Left hindlimb (tissue), 1 donor: ENCODE measurements at places on chromosomes 2 and 18.

DNA sequence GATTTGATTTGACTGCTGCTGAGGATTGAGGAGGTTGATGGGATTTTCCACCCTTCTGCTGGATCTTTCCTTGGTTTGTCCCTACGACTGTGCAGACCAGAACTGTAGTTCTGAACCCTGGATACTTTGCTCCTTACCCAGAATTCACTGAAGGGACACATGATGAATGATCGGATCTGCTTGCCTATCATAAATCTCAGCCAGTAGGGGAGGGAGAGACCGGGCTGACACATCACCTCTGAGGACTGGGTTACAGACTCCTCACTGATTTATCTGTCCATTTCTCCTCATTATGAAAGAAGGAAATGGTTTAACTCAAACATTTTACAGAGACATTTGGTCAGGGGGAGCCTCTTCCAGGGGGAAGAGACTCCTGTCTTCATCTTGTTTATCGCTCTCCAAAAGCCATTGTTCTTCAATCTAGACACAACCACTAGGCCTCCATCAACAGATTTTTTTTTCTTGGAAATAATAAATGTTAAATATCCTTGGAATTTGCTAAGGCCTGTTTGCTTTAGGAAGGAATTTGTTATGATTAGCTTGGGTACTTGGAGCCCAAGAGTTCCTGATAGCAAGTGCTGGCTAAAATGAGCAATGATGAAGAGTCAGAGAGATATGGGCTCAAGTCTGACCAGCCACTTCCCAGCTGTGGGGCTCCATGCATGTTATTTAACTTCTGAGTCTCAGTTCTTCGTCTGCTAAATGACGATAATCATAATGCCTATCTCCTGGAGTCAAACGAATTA, 925.5 kb downstream of the SLC4A3 start:
- no peak for DNase-seq

DNA sequence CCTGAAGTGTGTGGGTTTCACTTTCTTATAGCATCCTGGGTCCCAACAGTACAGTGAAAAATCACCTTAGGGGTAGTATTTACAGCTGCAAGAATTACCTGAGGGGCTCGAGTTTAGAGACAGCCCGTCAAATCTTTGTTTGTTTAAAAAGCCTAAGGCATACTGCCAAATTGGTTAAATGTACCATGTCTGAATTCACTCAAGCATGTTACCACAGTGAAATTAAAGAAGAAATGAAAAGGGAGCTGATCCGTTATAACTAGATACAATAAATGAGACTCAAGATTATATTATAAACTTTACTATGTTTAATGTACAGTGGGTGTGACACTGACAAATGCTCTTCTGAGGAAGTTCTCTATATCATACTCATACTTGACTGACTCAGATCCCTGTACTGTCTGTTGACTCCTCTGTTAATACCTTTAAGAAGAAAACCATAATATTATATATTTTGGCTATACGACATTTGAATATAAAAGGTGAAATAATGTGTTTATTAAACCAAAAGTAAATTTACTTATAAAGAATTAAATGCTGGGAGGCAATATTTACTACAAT, 107.3 kb downstream of the TMEFF2 start:
- DNase-seq: no peak

GRCh38 chr2:40103590-40103989, 324.5 kb upstream of the THUMPD2 start:
- DNase-seq: no peak

DNA sequence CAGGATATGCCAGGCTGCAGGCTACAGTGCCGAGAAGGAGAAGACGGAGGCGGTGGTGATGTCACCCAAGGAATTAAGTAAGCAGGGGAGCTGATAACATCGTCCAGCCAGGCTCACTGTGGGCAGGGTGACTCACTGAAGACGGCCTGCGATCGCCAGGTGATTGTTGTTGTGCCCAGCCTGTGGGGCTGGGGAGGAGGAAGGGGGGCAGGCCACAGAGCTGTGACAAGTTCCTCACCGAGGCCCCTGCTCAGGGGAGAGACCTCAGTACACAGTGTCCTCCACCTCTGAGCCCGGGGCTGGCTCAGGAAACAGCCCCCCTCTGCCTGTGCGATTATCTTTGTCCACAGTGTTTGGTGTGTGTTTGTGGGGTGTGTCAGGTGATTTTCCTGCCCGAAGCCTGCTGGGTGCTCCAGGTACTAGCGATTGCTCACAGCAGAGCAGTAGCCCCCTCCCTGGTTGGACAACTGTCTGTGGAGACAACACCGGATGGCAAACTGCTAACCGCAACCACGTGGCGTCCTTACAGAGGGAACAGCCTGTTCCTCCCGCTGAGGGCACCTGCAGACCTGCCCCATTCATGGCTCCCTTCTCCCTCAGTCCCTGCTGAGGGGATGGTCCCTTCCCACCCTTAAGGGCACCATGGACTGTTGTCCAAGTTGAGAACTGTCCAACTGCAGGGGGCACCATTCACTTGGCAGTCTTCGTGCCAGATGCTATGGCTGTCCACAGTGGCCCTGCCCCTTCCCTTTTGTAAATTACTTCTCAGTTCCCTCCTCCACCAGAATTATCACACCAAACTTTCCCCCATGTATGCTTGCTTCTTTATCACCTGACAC, 95.1 kb downstream of the ZFP36L2 start:
- peak; percentile 44 for DNase-seq

DNA sequence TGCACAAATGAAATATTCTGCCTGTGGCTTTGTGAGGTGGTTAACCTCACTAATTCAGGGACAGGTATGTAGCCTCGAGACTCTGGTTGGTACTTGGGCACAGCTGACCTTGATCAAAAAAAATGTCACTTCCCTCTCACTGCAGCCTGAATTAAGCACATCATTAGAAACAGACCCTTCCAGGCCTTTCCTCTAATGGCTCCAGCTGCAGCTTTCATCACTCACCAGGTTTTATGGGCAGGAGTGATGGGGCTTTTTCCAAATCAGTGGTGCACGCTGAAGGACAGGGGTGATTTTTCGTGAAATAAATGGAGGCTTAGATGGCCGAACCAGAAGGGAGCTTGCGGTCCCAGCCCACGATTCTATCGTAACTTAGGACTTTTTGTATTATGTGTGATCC, 213.0 kb upstream of the RAB12 start:
- DNase-seq: no peak
